ENCODE measurements at places on chromosomes 1 and 21.

DNA sequence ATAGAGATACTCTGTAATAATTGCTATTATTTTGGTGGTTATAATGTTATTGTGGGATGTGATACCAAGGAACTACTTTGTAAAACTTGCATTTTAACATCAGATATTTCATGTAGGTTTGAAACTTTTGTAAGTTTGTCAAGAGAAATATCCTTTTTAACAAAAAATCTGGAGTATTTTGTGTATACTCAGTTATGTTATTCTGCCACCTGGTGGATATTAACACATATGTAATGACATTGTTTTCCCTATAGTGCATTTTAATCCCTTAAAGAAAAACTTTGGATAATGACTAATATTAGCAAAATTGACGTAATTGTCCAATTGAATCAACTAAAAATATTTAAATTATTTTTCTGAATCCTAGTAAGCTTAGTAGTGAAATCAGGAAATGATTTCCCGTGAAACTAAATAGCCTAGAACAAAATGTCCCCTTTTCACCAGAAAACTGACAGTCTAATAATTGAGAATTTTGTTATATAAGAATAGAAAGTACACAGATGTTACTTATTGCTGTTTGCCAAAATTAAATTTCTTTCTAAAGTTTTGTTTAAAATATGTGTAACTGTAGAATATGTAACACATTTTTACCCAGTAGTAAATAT is 39.6 kb downstream of the KCTD3 start:
- DNase-seq, result no peak

GRCh38 chr21:41631564-41632461 is 123.9 kb upstream of the TMPRSS2 start:
- no peak for DNase-seq

DNA sequence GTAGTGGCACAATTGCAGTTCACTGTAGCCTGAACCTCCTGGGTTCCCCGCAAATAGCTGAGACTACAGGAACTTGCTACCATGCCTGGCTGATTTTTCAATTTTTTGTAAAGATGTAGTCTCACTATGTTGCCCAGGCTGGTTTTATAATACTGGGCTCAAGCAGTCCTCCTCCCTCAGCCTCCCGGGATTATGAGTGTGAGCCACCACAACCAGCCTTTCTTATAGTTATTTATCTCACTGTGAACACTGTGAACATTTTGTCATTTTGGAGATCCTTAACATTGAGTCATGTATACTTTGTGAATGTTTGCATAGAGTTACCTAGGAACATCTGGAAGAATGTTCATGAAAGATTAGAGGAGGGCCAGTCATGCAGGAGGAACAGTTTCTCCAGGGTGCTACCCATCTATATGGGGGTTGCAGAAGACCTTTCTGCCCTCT is 127.1 kb upstream of the CACYBP start:
- DNase-seq, result no peak

DNA sequence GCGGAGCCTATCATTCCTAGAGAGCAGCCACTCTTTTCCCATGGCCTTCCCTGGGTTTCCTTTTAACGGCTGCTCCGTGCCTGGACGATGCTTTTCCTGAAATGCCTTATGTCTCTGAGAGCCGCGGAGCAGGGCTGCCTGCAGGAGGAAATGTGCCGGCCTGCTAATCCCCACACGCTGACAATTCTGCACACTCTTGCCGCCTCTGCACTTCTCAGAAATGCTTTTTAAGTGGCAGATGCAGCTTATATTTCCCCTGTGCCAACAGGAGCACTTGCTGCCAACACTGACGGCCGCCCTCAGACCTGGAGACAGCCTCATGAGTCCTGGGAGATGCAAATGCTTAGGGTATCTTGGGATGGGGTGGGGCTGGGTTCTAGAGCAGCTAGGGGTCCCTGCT is 253.2 kb downstream of the GRIK3 start:
- DNase-seq, result no peak

- no peak for DNase-seq
Observed at GRCh38 chr1:62084310-62084890, 110.2 kb upstream of the L1TD1 start.

GRCh38 chr1:206429421-206429820 is 40.9 kb upstream of the IKBKE start:
- no peak for DNase-seq

GRCh38 chr1:240241278-240241677 is 149.6 kb downstream of the FMN2 start:
- DNase-seq, result no peak

GRCh38 chr21:46253610-46254124 is 25.1 kb upstream of the LSS start:
- DNase-seq, result no peak

- no peak for DNase-seq
Observed at GRCh38 chr1:202972046-202972445, 5.0 kb upstream of the CYB5R1 start.

DNA sequence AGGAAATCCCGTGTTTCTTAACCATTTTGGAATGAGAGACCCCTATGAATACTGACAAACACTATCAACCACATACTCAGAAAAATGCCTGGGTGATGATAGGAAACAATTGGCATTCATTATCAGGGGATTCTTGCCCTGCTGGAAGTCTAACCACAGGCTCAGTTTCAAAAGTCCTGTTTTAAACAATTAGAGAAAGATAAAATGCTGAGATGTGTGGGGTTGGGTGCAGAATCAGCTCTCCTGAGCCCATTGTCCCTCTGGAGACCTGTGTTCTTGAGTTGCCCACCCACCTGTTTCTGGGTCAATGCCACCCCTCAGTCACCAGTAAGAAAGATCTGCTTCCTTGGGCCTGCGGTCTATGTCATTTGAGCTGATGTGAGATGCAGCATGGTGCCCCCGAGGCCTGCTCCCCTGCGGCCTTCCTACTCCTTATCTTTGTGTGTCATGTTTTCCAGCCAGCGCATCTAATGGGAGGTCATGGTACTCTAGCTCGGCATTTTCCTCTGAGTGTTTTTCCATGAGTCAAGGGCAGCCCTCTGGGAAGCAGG is 130.3 kb upstream of the PLXNA2 start:
- no peak for DNase-seq

DNA sequence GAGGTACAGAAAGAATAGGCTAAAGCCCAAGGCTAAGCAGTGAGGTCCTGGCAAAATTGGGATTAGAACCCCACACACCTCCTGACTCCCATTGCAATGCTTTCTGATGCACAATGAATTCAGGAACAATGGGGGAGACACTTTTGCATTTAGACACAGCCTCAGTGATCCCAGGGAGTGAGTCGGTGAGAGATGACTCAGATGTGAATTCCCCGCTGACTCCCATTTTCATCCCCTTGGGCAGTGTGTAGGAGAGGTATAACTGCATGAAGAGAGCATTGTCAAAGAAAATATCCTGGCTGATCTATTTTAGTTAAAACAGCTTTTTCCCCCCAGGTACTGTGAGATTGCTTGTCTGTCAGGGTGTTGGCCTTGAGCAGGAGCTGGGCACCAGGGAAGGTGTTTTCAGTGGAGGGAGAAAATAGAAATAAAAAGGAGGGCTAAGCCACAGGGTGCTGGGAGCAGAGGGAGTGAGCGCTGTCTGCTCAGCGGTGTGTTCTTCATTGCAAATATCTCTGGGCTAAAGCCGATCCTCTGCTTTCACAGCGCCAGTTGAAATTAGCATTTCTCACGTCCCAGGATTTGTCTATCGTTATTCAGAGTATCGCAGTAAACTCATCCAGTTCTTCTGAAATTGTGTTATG is 247.7 kb upstream of the PTBP2 start:
- DNase-seq, result no peak

DNA sequence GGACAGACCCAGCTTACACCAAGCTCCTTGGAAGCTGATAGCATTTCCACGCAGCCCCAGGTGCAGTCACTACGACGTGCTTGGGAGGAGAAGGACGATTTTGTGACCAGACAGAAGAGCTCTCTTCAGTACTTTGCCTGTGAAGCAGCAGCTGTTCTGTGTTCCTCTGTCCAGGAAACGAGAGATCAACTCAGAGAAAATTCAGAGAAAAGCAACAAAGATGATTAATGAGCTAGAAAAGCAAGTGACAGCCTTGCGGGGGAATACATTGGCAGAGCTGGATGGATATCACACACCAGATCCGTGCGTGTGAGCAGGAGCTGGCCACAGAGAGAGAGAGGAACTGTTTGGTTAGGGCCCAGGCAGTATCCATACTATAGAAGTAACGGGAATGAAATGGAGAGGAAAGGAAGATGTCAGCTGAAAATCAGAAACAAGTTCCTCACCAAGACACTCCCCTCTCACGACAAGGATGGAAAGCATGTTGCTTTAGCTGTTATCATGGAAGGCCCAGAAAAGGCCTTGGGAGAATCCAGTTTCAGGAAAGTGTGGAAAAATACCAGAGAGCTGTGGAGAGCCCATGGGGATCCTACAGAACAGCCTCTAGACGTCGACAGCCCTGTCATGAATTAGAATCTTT is 106.2 kb downstream of the TOMM20 start:
- no peak for DNase-seq

DNA sequence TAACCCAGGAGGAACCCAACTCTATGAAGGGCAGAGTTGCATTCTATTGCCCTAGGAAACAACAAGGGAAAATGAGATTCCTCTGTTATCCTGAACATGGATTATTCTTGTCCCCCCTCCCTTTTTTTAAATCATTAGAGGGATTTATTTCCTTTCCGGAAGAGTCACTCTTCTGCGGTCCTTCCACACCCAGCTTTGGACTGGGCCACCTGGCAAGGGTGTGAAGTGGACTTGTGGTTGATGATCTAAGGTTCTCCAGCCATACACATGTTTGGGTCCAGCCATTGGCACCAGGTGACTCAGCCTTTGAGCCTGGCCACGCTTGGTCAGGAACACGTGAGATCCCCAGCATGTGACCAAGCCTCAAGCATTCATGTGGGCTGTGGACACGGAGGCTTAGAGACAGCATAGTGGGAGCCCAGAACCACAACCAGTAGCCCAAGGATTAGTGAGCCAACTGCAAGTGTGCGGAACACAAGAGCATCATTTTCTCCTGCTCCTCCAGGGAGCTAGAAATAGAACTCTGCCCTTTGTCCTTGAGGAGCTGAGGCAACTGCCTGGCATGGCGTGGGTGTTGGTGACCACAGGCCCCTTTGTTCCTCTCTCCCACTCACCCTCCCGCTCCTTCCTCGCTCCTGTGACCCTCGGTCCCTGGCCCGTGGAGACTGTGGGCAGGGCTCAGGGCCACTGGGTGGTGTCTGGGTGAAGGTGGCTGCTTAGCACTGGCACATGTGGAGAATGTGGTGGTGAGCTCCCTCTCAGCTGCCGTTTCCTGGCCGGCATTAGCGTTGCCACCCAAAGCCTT is 50.1 kb downstream of the NENF start:
- no peak for DNase-seq

GRCh38 chr21:41769521-41769920 is 2.7 kb upstream of the RIPK4 start:
- no peak for DNase-seq

DNA sequence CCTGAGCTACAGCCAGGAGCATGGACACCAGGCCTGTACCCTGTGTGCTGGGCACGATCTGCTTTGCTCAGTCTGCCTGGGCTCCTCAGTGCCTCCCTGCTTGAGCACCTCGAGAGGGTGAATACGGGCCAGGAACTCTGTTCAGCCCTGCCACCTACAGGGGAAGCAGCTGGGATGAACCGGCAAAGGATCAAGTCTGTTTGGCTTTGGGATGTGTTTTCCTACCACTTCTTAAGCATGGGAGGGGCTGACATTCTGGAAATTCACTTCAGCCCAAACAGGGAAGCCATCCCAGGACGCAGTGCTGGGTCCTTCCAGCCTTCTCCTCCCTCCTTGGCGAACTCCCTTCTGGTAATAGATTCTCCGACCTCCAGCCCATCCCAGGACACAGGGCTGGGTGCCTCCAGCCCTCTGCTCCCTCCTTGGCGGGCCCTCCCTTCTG is 55.8 kb upstream of the SELENON start:
- DNase-seq, result peak; percentile 87

DNA sequence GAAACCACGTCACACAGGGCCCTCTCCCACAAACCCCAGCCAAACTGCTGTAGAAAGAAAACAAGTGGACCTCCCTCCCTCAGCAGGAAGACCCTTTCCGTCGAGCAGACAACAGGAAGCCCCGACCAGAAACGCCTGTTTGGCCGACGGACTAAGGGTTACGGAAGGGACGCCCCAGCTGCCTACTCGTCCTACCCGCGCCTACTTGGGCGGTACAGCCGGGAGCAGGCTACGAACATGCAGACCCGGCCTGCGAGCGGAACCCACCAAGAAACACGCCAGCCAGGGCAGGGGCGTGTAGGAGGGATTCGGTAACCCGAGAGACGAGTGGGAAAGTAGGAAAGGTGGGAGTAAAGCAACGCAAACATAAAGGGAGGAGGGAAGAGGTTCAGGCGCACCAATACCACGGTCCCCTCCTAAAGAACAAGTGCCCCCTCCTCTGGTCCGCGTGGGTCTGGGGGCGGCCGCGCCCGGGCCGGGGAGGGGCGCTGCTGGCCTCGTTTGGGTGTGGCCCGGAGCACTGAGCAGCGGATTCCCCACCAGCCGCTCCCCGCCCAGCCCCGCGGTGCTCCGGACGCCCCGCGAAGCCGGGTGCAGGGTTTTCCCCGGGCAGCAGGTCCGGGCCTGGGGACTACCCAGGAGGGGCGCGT is 450 bp downstream of the S100A10 start:
- no peak for DNase-seq

DNA sequence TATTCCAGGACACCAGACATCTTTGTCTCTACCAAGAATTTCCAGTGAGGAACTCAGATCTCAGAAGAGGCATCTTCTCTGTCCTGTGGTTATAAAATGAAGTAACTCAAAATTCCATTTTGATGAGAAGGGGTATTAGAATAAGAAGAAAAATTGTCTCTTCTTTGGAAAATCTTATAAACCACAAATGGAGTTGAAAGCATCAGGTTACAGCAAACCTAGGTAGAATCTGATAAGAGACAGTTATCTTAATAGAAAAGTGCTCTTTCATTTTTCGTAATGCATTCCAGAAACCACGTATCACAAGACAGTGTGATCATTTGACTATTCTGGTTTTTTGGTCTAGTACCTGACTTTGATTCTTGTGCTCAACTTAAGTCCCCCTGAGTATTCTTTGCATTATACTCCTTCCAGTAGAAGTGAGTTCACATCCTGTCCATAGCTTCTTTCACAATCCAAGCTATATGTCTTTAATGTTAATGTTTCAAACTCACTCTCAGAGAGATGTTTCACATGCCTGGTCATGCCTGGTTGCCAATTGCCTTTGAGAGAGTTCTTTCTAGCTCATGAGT is 120.9 kb upstream of the PRDX6 start:
- no peak for DNase-seq

DNA sequence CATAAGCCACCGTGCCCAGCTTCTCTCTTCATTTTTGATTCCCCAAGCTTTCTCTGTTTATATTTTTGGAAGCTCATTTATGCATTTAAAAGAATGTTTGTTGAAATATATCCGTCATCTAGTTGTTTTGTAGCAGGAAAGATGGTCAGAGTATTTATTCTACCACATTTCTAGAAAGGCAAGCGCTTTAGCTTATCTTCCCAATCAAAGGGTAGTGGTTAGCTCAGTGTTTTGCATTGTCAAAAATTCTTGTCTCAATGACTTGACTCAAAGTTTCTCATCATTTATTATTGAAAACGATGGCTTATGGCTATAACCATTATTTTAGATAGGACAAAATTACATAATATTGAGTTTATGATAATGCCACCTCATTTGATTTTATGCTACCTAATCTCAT is 116.1 kb upstream of the ZP4 start:
- no peak for DNase-seq

GRCh38 chr1:224513383-224513782 is 78.8 kb upstream of the WDR26 start:
- DNase-seq, result no peak

- no peak for DNase-seq
Observed at GRCh38 chr1:117828201-117828600, 101.2 kb downstream of the GDAP2 start.

- no peak for DNase-seq
Observed at GRCh38 chr1:147334292-147334691, 91.8 kb downstream of the CHD1L start.

GRCh38 chr21:23223882-23224281 is 2225.7 kb downstream of the NCAM2 start:
- DNase-seq, result no peak

All from WERI-Rb-1 (cell line).